ENCODE measurements at places on chromosomes 11 and 22. TPM values are rescaled to one million over a fixed set of nuclear protein-coding genes. Genes with fewer than 3 reads are reported as not detected.

The SLCO2B1 gene
- not detected for total RNA-seq

The KDM4D gene
- 0.78 TPM for total RNA-seq

The SAA4 gene
- total RNA-seq, result not detected

The ZBTB44 gene
- 29.7 TPM for total RNA-seq

The SMC1B gene
- not detected for total RNA-seq

The P2RY2 gene
- total RNA-seq, result 30.9 TPM

The OR51G1 gene
- not detected for total RNA-seq

The CRYBB3 gene
- total RNA-seq, result not detected

The BTG4 gene
- total RNA-seq, result 0.43 TPM

The PHOX2A gene
- not detected for total RNA-seq

The MS4A6A gene
- total RNA-seq, result not detected

The TUB gene
- under 0.01 TPM for total RNA-seq

The DERL3 gene
- total RNA-seq, result under 0.01 TPM

The SLC16A8 gene
- 0.07 TPM for total RNA-seq

The TIGD3 gene
- total RNA-seq, result under 0.01 TPM

The PTPRJ gene
- 2.4 TPM for total RNA-seq

The PKP3 gene
- 208 TPM for total RNA-seq

The CHADL gene
- 1.4 TPM for total RNA-seq

The IPO7 gene
- 213 TPM for total RNA-seq

The SLC22A8 gene
- total RNA-seq, result not detected

The BBOX1 gene
- total RNA-seq, result 0.68 TPM

The LINC01488 gene
- not detected for total RNA-seq

The ELMOD1 gene
- 0.34 TPM for total RNA-seq

The NXPE4 gene
- total RNA-seq, result not detected

The YPEL1 gene
- total RNA-seq, result under 0.01 TPM

The FGF19 gene
- total RNA-seq, result not detected

The UBQLNL gene
- total RNA-seq, result not detected

The DDT gene
- 53.7 TPM for total RNA-seq

The VPREB1 gene
- total RNA-seq, result not detected

The RBFOX2 gene
- 93.0 TPM for total RNA-seq

The MMP8 gene
- total RNA-seq, result not detected

The BAIAP2L2 gene
- 1.0 TPM for total RNA-seq
